ENCODE measurements at places on chromosomes 7 and 10.

DNA sequence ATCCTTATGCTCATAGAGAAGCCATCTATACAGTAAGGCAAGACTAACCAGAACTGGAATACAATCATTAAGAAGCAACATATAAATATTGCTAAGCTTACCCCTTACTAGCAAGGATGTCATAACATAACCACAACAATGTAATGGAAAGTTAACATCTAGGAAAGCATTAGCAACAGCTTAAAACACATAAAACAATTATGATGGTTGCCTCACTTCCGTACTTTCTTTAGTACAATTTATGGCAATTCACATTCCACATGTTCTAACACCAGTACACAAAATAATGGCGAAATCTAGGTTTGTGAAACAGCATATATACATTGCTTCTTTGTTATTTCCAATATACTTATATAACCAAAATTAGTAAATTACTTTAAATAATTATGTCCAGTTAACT is 195.0 kb downstream of the AHR start:
- no peak for DNase-seq

DNA sequence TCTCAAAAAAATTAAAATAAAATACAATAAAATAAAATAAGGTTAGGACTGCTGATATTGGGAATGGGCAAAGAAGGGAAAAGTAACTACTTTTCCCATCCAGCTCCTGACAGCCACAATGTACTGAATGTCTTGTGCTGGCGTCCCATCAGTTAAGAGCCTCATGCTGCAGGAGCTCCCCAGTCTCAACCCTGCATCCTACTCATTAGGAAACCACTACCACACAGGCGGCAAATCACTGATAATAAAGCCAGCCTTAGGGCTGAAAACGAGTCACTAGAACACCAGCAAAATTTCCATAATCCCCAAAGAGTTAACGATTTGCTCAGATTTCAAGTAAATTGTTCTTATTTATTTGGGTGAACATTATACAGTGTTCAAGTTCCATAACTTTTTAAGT is 4.3 kb downstream of the YWHAG start:
- peak; percentile 57 for DNase-seq

DNA sequence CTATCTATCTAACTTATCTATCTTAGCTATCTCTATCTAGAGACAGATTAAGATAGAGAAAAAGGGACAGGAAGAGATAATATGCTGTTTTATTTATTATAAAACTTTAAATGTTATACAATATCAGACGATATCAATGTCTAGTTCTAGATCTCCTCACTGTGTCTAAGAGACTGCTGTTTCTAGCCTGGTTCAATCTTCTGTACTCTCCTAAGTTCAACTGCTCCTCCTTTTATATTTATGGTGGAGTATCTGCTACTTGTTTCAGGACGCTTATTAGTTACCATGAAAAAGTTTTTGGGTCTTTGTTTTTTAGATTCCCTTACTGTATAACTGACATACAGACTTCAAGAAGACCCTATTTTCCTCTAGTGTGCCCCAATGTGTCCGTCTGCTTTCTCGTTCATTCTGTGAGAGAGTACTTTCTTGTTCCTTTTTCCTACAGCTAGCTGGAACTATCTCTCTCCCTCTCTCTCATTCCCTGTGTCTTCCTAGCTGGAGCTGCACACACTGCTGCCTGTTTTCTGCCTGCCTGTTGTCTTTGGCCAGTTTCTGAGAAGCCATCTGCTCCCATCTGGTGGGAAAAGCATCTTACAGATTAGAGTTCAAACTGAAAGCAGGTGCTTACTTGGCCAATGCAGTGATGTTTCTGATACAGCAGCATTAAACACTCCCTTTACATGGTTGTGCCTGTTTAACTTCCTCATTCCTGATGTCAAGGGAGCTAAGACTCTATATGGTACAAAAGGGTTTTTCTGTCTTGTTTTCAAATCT is 49.4 kb upstream of the ARL4A start:
- DNase-seq: peak; percentile 78

DNA sequence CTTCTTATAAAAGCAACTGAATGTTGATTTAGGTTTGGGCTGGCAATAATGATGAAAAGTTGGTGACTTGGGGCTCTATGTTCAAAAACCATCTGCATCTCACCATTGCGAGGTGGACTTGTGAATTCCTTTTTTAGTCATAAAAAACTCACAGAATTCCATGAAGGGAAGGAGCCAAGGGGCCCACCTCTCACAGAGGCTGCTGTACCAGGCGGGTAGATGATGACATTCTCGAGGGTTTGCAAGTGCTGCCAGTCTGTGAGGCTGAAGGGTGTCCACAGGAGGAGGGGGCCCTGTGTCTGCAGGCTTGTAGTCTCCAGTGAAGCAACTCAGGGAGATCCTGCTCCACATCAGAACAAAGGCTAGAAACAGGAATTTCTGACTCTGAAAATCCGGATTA is 195.5 kb upstream of the ZNF32 start:
- DNase-seq: no peak

- DNase-seq: no peak
Observed at GRCh38 chr7:142806957-142807356, 36.2 kb downstream of the PRSS2 start.

GRCh38 chr7:32218741-32219288 is 148.6 kb upstream of the PDE1C start:
- DNase-seq: no peak

DNA sequence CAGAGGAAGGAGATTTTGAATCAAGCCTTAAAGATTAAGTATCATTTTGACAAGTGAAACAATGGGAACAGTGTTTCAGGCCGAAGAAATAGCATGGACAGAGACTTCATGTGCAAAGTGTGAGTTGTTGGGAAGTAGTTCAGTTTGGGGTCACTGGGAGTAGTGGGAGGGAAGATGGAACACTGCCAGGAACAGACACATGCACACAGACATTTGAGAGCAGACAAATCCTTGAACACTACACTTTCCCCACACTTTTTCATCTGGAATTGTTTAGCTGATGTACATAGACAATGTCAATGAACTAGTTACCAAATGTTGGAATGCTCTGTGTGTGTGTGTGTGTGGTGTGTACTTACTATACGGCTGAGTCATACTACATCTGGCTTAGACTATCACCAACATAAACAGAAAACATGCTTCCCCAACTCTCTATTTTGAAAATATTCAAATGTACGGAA is 52.4 kb upstream of the LRRC17 start:
- DNase-seq: no peak

DNA sequence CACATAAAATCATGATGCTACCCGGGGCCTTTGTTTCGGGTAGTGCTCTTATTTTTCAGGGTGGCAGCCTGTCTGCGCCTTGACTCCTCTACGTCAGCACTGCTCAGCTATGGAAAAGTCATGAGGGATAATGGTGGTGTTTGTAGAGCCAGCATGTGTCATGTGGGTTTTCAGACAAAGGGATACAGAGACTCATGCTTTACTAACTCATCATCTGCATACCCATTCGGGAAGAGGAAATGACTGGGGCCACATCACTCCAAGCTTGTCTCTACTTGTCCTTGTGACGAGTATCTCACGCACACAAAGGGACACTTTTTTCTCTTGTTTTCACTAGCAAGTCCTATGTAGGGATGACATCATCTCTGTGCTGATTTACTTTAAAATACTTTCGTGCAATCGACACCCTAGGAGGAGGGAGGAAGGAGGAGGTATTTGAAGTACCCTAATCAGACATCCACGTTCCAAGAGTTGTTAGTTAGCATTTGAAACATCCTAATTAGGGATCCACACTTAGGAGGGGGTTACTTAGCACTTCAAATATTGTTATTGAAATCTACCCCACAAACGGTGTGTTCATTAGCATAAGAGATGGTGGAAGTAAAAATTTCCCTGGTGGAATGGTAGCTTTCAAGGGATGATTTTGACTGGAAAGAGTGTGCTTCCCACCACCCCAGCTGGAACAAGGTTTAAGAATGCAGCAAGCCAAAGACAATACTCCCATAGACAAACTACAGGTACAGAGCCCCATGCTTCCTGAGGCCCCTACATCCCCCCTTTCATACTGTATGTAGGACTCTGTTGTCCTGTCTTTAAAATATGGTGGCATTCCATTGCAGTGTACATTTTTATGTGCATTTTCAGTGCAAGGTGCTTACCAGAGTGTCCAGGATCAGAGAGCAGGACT is 52.0 kb downstream of the THNSL1 start:
- DNase-seq: no peak

DNA sequence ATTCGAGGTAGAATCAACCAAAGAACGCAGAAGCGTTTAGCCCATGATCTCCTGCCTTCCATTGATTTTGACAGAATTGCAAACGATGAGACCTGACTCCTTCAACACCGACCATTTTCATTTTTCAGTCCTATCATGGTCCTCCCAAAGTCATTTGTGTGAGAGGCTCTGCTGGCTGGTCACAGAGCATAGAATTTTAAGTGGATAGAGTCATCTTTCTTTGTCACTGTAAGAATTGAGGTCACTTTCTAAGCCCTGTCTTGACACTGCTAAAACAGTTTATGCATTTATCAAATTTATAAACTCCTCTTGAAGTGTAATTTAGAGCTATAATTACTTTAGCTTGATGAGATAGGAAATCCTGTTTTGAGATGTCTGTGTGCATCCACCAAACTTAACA is 72.0 kb downstream of the UBE3C start:
- DNase-seq: no peak

DNA sequence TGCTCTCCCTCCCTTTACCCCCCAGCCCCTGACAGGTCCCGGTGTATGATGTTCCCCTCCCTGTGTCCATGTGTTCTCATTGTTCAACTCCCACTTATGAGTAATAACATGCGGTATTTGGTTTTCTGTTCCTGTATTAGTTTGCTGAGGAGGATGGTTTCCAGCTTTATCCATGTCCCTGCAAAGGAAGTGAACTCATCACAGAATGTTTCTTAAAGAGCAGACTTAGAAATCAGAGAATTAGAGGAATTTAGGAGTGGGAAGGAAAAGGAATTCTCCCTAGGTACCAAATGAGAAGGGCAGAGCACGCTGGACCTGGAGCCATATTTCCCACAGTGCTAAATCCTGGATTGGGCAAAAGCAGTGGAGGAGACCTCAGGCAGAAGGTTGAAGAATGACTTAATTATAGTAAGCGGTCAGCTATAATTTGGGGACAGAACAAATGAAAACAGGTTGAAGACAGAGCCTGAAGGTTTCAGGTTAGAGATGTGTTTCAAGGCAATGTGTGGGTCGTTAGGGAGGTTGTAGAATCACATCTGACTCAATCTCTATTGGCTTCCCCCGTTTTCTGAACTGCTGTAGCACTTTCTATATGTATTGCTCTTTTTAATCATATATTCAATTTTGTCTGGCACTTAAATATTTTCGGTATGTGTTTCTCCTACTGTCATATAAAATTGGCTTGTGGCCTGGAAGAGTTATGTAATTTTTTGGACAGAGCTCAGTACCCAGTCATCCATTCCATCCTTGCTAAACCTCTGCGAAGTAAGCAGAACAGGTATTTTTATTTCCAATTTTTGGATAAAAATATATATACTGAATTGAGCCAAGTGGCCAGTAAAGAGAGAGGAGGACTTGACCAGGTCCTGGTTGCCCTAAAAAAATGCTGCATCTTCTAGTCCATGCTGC is 210.5 kb upstream of the KLF6 start:
- no peak for DNase-seq

DNA sequence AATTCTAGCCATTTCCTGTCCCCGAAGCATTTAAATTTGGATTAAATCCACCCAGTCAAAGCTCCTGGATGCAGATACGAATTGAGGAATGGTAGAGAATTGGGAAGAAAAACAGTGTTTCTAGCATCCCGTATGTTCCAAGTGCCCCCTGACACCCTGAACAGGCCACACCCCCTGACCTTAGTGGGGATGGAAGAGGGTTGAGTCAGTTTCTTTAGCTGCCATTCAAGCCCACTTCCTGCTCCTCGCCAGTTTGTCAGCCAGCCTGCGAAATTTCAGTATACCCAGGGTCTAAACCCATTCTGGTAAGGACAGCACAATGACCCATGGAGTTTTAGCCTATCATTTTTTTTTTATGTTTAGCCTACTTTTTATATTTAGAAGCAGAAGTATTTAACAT is 101.1 kb downstream of the PKD1L1 start:
- DNase-seq: no peak

- no peak for DNase-seq
Observed at GRCh38 chr10:17562614-17563013, 54.6 kb downstream of the HACD1 start.

- DNase-seq: no peak
Observed at GRCh38 chr10:32471232-32471631, 25.3 kb downstream of the CCDC7 start.

DNA sequence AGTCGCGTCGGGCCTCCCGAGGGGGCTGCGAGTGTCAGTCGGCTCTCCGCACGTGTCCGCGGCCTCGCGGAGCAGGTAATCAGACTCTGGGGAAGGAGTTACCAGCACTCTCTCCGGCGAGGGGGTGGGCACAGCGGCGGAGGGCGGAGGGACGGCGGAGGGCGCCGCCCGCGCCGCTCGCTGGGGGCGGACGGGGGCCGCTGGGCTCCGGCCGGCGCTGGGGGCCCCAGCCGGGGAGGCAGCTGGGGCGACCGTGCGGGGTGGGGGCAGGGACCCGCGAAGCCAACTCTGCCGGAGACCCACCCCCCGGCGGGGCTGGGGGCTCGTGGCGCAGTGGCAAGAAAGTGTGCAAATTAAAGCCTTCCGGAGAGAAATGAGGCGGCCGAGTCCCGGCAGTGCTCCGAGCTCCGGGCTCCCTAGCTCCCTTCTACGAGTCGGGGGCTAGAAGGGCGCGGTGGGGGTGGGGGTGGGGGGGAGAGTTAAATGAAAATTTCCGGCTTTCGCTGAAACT is at the start of gene CDK6:
Gene CDK6 (minus strand): TSS at position 85 of the 511 bp plus-strand sequence. CDS start 3,250 bp downstream, outside the sequence.
- DNase-seq: peak; percentile 58

DNA sequence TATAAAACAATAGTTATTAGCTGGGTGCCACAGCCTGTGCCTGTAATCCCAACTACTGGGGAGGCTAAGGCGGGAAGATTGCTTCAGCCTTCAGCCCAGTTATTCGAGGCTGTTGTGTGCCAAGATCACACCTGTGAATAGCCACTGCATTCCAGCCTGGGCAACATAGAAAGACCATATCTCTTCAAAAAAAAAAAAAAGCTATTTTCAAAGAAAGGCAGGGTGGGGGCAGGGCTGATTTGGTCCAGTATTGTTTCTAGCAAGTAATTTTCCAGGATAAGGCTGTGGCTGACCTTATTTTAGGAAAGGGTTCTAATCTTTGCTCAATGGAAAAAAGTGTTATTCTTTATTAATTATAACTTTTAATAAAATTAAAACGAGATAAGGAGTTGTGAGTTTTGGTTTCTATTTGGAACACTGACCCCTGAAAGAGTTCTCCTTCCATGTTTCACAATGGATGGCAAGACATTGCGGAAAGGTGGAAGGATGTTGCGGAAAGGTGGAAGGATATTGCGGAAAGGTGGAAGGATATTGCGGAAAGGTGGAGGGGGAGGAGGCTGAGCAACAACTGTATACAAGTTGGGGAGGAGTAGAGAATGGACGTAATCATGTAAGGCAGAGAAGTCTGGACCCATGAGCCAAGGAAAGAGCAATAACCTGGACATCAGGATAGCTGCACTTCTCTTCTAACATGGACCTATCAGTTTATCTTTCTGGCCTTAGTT is 1.5 kb upstream of the C1GALT1 start:
- DNase-seq: no peak

GRCh38 chr7:94823947-94824346 is 83.4 kb upstream of the PPP1R9A start:
- DNase-seq: no peak
